ENCODE measurements at places on chromosomes 11 and 22. TPM values are rescaled to one million over a fixed set of nuclear protein-coding genes. Genes with fewer than 3 reads are reported as not detected.

DNA sequence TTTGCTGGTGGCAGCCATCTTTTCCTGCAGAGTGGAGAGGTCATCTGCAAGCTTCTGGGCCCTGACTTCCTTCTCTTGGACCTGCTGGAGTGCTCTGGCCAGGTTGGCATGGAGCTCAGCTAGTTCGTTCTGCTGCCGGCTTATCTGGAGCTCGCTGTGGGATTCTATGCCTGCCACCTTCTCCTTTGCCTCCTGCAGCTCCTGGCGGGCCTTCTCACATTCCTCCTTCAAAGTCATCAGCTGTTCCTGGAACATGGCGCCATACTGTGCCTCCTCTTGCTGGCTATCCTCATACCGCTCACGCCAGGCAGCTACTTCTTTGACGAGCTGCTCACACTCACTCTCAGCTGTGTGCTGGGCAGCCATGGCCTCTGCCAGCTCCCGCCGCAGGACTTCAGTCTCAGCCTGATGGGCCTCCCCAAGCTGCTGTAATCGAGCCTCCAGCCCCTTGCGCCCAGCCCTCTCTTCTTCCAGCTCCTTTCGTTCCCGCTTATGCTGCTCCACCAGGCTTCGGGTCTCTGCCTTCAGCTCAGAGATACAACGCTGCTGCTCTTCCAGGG, 16.1 kb downstream of the IL18BP start:
- no peak for DNase-seq

DNA sequence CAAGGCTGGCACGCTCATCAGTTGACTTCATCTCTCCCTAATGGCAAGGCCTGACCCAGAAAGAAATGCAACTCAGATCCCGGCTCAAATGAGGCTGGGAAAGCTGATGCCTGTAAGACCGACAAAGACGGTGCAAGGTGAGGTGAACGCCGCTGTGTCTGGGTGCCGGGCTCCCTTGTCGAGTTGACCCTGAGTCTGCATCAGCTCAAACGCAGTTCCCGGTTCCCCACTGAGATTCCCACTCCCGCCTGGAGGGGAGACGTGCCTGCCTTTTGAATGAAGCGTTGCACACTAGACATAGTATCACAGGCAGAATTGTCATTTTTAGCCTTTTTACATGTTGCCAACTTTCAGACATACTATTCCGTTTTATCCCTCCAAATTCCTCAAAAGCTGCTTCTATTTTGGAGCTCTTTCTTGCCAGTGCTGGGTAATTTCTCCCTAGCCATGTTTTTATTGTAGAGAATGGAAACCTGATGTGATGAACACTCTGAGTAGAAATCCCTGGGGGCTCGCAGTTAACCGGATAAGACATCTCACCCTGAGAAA, 831 bp upstream of the TP53AIP1 start:
- DNase-seq = no peak

DNA sequence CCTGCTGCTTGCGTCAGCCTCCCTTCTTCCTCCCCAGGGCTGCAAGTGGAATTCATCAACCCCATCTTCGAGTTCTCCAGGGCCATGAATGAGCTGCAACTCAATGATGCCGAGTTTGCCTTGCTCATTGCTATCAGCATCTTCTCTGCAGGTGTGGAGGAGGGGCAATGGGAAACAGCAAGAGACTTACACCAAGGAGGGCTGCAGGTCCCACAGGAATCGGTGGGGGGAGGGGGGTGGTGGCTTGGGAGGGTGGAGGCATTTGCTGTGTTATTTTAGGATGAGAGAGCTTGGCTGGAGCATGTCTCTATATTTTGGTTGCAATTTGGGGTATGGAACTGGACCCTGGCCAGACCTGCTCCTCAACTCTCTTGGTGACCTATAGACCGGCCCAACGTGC, 2.1 kb upstream of the MADD start:
- no peak for DNase-seq

Gene CLDN5
- total RNA-seq = not detected

Gene TTC28
- 9.7 TPM for total RNA-seq

Gene VWCE
- 0.03 TPM for total RNA-seq

Gene MMP11
- 14.5 TPM for total RNA-seq

DNA sequence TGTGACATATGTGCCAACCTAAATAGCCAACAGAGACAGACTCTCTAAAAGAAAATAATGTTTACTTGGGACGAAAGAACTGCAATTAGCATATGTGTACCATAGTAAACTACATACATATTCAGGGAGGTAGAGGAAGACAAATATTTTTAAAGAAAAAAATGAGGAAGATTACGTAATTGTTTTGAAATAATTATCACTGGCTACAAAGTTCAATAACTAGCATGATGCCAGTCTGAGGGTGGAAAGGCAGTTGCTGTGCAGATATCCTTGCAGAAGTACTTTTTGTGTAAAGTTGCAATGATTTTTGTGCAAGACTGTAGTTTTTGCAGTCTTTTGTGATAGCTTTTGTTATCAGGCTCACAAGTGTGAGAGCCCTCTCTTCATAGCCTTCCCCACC, 103.3 kb upstream of the ANO5 start:
- DNase-seq = no peak

Gene BIK
- total RNA-seq = 1.4 TPM

- no peak for DNase-seq
Observed at GRCh38 chr22:18103527-18104269, 6.9 kb upstream of the TUBA8 start.

GRCh38 chr11:47503227-47503626, 49.7 kb downstream of the CELF1 start:
- no peak for DNase-seq

GRCh38 chr11:69320326-69320725, 26.4 kb downstream of the MYEOV start:
- peak; percentile 79 for DNase-seq
